ENCODE measurements at places on chromosomes 1 and 21.

DNA sequence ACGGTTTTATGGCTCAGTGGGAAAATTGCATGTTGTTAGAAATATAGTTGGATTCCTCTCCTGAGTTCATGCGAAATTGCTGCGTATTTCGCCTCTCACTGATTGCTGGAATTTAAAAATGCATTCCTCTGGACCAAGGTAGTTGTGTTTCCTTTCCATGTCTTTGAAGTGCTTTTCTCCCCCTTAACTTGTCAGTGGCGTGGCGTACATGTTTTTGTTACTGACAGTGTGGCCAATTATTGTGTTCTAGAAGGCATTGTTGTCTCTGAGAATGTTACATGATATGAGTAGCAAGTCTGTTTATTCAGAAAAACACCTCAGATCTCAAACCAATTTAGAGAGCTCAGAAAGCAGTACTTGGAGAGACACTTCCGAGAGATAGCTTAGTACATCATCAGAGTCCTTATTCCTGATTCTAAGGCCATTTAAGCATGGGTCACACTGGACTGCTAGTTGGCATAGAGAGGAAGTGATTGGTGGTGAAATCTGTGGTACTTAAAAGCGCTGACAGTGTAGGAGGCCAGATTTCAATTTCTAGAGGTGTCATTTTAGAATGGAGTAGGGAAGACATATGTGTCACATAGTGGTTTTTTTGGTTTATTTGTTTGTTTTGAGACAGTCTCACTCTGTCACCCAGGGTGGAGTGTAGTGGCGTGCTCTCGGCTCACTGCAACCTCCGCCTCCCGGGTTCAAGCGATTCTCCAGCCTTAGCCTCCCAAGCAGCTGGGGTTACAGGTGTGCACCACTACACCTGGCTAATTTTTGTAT is 184.4 kb downstream of the RYR2 start:
- no peak for DNase-seq

- no peak for DNase-seq
Measured at GRCh38 chr1:75394386-75395139, 216.4 kb downstream of the SLC44A5 start.

GRCh38 chr21:42094811-42095210 is 23.7 kb downstream of the UMODL1 start:
- no peak for DNase-seq

GRCh38 chr1:154306151-154306550 is 14.7 kb upstream of the AQP10 start:
- no peak for DNase-seq

- DNase-seq, result no peak
Measured at GRCh38 chr21:45539046-45539795, 3.0 kb downstream of the SLC19A1 start.

GRCh38 chr1:82329226-82329625 is 528.5 kb downstream of the ADGRL2 start:
- DNase-seq, result no peak

- DNase-seq, result no peak
Measured at GRCh38 chr21:15197696-15198095, 132.9 kb upstream of the NRIP1 start.

DNA sequence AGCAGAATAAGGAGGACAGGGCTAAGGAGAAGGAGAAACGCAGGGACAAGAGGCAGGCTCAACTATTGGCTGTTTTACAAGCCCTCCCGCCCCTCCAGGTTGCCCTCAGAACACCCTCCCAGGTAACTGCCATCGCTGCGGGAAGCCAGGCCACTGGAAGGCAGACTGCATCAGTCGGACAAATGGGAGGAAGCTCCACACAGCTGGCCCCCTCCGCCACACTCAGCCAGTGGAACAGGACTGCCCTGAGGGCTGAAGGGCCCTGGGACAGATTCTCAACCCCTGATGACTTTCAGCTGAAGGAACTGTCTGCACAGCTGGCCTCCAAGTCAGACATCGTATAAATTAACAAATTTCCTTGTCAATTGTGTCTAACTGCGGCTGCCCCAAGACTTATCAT is 21.8 kb downstream of the LRRC3 start:
- no peak for DNase-seq

DNA sequence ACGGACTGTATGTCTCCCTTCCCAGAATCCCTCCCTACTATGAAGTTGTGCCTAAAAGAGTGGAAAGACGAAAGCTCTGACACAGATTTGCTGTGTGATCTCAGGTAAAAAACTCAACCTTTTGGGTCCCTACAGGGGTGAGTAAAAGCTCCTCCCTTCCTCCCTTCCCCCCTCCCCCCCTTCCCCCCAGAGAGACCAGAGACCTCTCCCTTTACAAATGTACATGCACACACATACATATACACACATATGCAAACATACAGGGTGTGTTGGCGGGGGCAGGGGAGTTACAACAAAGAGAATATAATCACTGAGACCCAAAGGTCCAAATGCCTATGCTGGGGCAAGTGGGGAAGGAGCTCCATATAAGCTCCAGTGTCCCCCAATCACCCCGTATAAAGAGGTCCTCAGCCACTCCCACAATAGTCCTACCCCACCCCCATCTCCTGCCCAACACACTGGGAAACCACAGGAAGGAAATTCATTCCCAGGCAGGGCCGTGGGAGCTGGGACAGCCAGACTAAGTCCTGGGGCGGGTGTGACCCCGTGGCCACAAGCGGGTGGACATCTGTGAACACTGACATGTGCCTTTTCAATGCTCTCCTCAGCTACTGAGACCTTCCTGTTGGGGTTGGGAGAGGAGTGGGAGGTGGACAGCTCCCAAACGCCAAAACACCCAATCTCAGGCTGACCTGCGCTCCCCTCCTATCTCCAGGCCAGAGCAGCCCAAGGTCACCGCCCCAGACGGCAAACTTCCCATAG is 2.0 kb downstream of the MEF2D start:
- DNase-seq, result no peak

- DNase-seq, result no peak
Measured at GRCh38 chr1:39936724-39937491, 18.0 kb upstream of the MFSD2A start.

DNA sequence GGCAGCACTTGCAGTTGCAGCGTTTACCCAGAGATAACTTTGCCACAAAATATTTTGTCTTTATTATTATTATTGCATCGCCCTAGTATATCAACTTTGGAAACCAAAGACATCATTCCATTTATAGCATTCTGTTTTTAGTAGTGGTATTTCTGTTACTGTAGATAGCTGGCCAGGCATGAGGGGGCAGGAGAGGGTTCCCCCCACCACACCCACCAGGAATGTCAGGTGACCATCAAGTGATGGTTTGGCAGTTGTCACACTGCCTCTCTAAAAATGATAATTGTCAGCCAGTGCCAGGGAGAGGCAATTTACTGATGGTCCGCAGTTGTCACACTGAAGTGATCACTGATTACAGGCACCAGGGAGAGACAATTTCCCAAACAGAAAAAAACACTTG is 135.6 kb downstream of the TSEN15 start:
- no peak for DNase-seq

- no peak for DNase-seq
Measured at GRCh38 chr1:216805233-216805632, 82.0 kb upstream of the ESRRG start.

GRCh38 chr1:203915811-203916210 is 54.4 kb downstream of the SNRPE start:
- DNase-seq, result no peak

DNA sequence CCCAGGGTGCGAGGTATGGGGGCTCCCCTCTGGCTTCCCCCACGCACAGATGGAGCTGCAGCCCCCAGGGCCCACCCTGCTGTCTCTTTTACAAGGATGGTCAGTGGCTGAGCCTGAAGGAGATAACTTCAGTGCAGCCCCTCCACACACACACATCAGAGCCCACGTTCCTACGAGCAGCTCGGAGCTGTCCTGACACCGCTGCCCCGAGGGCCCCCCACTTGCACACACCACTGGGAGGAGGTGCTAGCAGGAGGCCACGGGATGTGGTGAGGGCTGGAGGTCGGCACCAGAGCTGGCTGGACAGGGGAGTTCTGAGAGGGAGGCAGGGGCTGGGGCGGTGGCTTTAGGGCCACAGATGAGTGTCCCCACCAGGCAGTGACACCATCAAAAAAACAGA is 53.9 kb downstream of the MORN1 start:
- no peak for DNase-seq

DNA sequence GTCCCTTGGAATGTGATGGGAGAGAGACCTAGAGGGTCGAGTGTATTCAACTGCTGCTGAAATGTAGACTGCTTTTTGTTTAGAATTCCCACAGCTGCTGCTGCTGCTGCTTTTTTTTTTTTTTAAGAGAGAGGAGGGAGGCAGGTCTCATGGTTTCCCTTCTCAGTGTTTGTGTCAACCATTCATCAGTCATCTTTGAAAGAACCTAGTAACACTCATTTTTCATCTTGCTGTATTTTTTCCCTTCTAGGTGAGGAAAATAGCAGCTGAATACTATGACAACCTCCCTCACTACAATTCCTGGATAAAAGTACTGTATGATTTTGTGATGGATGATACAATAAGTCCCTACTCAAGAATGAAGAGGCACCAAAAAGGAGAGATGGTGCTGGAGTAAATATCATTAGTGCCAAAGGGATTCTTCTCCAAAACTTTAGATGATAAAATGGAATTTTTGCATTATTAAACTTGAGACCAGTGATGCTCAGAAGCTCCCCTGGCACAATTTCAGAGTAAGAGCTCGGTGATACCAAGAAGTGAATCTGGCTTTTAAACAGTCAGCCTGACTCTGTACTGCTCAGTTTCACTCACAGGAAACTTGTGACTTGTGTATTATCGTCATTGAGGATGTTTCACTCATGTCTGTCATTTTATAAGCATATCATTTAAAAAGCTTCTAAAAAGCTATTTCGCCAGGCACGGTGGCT is 9.2 kb downstream of the DEGS1 start:
- DNase-seq, result no peak

DNA sequence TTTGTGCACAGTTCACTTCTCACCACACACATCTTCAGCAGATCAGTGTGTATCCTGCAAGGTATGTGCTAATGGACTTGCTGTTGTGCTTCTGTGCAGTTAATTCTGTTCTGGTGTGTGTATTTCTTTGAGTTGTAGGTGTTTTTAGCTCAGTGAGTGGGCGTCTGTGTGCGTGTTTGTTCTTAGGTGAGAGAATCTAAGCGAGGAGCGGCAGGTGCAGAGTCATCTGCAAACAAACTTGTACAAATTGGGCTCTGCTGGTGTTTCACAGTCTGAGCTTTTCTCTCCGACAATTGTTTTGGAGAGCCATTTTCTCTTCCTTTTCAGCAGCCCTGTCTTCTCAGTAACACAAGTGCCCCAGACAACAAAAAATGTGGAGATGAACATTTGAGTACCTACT is 43.6 kb downstream of the ACP6 start:
- no peak for DNase-seq

GRCh38 chr1:116680752-116681151 is 13.2 kb upstream of the IGSF3 start:
- DNase-seq, result no peak

- DNase-seq, result no peak
Measured at GRCh38 chr1:235417086-235417697, 50.0 kb downstream of the TBCE start.

DNA sequence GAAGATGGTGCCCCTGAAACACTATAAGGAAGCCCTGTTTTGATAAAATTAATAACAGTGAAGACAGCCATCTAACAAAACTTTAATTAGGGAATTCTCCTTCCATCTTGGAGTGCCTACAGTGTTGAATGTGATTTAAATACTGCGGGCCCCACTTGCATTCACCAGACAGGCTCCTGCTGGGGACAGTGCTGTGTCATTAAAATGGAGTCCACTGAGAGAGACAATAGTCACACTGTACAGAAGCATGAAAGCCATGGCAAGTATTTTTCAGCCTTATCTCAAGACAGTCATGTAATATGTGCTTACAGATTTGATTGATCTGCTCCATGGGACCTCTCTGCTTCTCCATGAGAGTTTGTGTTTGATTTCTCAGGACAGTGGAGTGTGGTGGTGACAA is 29.7 kb upstream of the ZBTB18 start:
- no peak for DNase-seq

DNA sequence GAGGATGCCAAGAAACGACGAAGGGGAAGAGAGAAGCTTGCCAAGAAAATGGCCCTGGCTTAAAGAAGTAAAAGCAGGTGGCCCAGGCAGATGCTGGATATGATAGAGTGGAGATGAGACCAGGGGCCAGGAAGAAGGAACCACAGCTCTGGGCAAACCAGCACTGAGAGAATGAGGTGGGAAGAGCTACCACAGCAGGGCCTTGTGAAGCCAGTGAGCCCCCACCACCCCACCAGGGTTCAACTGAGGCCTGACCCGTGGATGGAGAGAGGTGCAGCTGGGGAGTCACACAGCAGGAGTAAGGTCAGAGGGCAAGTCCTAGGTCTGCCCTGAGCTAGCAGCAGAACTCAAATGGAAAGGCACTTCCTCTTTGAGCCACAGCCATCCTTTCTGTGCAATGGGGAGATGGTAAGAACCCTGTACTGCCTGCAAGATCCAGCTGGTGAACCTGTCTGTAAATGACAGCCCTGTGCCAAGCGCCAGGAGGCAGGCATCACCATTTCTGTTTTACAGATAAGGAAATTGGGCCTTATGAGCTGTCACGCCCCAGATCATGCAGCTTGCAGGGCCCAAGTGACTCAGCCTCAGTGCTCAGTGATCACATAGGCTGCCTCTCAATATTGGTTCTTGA is 8.5 kb downstream of the SH3BGRL3 start:
- no peak for DNase-seq

- DNase-seq, result no peak
Measured at GRCh38 chr1:90534116-90534515, 183.0 kb downstream of the BARHL2 start.

- DNase-seq, result no peak
Measured at GRCh38 chr1:114468710-114469468, 42.1 kb downstream of the TRIM33 start.

GRCh38 chr1:57987523-57987922 is 559.0 kb downstream of the OMA1 start:
- no peak for DNase-seq

- no peak for DNase-seq
Measured at GRCh38 chr1:19885821-19886220, 3.6 kb downstream of the OTUD3 start.

DNA sequence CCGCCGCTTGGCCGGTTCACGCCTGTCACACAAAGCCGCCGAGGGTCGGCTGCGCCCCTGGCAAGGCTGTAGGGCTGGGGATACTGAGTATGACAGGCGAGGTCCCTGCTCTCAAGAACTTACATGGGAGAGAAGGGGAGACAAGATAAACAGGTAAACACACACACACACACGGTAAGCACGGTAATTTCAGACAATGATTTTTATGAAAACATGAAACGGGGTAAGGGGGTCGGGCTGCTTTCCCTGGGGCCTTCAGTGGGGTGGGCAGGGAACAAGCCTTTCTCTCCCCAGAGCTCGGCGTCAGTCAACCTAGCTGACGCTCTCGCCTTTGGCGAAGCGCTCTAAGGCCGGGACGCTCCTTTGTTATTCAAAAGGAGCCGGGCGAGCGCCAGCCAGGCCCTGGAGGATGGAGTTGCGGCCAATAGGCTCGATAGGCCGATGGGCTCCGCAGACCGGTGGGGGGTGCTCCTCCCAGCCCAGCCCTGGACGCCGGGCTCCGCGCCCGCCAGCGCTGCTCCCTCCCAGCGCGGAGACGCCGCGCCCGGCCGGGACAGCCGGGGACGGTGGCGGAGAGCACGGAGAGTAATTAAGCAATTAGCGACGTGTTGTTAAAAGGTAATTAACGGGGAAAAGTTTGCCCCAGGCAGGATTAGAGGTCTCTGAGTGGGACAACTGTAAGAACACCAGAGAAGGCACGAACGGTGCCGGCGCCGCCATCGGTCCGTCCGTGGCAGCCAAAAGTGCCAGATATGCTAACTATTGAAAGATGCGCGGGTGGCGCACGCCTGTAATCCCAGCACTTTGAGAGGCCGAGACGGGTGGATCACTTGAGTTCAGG is 950 bp upstream of the INKA2 start:
- DNase-seq, result no peak

All from GM12864 (cell line).